ENCODE measurements at places on chromosomes 2 and 18.

GRCh38 chr2:154481336-154481735, 217.2 kb upstream of the KCNJ3 start:
- no peak for DNase-seq

- no peak for DNase-seq
Measured at GRCh38 chr2:69973335-69973735, 11.9 kb upstream of the ASPRV1 start.

DNA sequence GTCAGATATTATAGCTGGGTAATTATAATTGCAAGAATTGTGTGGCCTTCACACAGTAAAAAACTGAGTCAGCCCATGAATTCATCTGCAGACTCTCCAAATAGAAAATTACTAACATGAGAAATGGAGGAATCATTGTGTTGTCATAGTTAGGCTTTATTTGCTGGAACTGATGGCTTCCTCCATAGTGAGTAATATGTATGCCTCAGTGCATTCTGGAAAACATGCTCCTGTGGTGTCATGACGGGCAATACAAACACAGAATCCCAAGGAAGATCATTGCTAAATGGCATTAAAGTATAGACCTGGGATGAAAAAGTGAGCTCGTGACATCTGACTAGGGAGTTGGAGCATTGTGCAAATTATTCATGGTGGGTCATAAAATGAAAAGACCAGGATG, 23.6 kb upstream of the NMS start:
- no peak for DNase-seq

GRCh38 chr2:206984206-206984605, 44.9 kb downstream of the CPO start:
- no peak for DNase-seq

DNA sequence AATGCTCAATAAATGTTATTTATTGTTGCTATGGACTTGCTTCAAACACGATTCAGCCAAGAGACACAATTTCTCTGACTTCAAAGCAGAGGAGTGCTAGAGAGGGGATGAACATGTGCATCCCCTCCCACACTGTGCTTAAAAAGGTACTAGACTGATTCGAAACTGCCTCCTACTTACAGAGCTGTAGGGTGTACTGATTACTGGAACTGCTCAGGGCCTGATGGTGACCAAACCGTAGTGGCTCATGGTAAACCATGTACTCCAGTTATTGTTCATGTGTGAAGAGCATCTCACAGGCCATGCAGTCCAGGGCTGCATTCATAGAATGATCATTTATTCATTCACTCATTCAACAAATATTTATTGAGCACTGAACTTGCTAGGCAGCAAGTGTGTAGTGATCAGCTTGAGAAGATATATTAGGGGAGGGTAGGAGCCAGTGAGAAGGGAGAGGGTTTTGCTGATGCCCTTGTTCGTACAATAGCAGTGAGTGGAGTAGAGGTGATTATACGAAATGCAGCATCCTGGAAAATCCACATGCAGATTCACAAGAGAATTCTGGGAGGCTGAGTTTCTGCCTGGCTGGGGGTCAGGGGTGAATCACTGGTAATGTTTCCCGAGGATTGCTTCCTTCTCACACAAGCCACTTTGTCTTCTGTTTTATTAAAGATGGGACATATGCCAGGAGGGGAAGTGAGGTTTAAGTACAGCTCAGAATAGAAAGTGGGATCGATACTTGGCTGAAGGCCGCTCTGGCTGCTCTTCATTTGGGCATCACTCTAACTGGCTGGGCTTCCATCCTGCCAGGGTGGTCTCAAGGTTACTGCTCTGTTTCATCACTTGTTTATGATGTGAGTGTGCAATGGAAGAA, 245.4 kb downstream of the RAD51AP2 start:
- no peak for DNase-seq

DNA sequence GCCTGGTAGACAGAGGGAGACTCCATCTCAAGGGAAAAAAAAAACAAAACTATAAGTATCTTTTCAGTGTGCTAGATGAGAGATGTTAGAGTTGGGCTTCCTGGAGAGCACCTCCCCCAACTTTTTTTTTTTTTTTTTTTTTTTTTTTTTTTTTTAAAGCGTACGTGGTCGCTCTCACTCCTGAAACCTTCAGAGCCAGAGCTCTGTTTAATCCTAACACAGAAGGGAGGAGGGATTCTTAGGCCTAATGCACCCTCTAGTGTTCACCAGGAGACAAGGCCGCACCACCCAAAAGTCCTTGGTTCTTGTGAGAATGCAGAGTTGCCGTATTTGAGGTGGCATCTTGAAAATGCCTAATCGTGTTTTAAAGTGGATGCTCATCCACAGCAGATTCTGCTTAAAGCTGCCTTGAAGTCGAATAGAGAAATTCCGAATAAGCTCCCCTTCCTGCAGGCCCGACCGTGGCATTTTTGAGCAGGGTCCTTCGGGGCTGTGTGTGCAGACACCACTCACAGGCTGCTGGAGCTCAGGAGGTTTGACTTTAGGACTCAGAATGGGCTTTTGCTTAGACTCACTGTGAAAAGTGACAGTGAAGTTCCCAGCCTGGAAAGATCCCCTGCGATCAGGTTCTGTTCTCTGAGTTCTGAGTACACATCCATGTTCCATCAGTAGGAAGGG, 252.6 kb downstream of the AGAP1 start:
- DNase-seq = peak; percentile 17

DNA sequence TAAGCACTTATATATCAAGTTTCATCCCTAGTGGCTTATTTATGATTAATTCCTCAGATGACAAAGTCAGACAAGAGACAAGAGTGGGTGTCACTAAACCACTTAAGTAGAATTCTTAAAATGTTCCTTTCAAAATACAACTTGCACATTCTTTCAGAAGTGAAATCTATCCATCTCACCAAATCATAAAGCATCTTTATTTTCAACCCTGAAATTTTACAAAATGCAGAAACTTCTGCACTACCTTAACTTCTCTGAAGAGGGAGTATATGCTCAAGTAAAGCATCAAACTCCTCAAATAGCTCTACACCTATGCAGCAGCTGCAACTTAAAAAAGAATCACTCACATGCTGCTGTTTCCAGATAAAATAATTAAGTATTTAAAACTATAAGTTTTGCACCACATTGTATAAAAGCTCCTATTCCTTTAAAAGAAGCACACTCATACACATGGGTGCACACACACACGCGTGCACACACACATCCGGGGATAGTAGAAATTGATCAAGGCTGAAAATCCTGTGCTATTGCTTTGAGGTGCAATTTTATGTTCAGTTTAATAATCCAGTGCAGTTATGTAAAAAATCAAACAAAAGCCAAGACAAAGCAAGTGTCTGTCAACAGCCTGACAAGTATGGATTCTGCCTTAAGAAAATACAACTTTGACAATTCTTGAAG, 244.5 kb downstream of the TCF4 start:
- DNase-seq = no peak

DNA sequence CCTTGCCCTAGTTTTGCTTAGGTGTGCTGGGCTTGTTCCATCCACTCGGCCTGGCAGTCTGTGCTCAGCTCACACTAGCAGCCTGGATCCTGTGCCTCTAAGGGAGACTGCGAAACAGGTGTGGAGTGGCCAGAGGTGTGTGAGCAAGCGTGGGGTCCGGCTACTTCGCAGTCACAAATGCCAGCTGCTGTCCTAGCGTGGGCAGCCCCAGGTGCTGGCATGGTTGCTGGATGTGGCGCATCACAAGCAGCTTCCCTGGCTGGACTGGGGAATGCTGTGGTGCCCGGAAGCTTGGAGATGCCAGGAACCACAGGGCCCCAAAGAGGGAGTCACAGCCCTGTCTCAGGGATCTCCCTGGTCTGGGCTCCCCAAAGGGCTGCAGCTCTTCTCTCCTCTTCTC, 119.0 kb upstream of the TMEFF2 start:
- DNase-seq = no peak

DNA sequence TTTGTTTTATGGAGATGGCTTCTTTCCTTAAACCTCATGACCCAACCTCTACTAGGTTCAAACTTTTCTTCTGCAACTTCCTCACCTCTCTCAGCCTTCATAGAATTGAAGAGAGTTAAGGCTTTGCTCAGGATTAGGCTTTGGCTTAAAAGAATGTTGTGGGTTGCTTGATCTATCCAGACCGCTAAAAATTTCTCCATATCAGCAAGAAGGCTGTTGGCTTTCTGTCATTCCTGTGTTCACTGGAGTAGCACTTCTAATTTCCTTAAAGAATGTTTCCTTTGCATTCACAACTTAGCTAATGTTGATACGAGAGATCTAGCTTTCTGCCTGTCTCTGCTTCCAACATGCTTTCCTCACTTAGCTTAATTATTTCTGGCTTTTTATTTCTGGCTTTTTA, 58.1 kb upstream of the KYNU start:
- no peak for DNase-seq

DNA sequence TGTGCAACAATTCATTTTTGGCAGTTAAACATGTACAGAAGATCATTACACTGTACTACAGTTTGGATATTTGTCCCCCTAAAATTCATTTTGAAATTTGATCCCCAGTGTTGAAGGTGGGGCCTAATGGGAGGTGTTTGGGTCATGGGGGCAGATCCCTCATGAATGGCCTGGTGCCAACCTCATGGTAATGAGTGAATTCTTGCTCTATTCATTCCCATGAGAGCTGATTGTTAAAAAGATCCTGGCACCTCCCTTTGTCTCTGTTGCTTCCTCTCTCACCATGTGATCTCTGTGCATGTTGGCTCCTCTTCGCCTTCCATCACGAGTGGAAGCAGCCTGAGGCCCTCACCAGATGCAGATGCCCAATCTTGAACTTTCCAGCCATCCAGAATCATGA, 140.6 kb downstream of the GCA start:
- DNase-seq = no peak

DNA sequence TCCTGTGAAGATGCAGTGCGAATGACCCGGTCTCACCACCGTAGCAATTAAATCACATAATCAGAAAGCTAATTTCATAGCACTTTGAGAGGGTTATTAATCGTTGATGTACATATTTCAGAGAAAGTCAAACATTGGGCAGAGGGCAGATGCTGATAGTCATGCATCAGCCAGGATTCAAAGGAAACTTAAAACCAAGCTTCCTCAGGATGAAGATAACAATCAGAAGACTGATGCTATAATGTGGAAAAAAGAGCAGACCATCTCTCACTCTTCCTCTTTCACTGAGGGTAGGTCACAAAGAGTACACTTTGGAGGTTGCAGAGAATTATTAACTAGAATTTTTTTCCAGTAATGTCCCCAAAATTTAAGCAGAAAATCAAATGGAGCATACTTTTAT, 1027.7 kb upstream of the ZEB2 start:
- no peak for DNase-seq

DNA sequence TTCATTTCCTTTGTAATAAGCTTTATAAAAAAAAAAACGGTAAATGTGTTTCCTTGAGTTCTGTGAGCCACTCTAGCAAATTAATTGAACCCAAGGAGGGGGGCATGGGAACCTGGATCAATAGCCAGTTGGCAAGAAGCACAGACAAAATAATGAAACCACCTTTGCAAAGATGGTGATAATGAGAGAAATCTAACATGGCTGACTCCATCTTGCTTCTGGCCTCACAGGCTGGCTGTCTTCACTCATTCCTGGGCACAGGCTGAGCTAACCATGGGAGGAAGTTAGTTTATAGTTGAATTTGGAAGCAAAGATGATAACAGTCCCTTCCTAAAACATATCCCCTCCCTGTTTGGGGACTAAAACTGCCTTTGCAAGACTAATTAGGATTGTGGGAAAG, 95.1 kb downstream of the B3GNT2 start:
- no peak for DNase-seq

- no peak for DNase-seq
Measured at GRCh38 chr18:67742954-67743353, 226.4 kb upstream of the DSEL start.

DNA sequence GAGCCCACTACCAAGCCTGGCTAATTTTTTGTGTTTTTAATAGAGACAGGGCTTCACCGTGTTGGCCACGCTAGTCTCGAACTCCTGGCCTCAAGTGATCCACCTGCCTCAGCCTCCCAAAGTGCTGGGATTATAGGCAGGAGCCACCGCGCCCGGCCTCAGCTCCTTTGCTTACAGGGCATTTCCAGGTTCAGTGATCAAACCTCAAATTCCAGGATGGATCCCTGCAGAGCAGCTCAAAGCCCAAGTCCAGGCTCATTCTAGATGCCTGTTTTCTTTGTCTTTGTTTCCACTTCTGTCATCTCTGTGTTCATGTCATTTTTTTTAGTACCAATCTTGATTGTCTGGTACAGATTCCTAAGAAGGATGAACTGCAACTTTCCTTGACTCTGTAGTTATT, 41.9 kb downstream of the TNFRSF11A start:
- DNase-seq = no peak

- DNase-seq = no peak
Measured at GRCh38 chr2:232522623-232523401, 2.6 kb downstream of the PRSS56 start.

- DNase-seq = no peak
Measured at GRCh38 chr18:23853448-23854195, 160.9 kb upstream of the TTC39C start.

DNA sequence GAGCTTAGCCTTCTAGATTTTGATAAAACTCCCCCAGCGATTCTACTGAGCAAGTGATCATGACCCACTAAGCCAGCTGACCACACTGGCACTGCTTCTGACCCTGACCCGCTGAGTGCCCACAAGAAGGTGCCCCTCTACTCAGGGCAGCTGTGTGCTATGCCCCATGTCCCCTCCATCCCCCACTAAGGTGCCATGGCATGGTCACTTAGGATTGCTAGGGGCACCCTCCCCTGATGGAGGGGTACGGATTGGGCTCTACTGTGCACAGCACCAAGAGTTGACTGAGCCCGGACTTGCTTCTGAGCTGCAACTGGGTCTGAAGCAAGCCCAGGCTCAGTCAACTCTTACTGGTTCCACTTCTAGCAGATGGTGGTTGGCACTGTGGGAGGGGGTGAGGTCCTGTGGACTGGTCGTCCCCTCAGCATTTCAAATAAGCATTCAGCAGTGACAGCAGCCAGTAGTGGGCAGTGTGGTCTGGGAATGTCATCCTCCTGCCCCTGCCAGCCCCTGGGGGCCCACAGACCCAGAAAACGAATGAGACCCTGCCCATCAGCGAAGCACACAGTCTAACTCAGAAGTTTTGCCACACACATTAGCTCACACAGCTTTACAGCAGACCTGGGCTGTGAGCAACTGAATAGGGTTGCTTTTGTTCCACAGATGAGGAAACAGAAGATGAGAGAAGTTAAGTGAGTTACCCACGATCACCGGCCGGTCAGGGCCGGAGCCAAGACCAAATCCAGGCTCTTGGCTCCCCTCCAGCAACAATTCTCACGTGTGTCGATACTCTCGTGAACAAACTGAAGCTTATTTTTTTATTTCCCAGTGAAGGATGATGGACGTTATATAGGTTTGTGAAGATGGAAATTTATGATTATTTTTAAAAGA, 52.1 kb upstream of the FOSL2 start:
- DNase-seq = no peak

DNA sequence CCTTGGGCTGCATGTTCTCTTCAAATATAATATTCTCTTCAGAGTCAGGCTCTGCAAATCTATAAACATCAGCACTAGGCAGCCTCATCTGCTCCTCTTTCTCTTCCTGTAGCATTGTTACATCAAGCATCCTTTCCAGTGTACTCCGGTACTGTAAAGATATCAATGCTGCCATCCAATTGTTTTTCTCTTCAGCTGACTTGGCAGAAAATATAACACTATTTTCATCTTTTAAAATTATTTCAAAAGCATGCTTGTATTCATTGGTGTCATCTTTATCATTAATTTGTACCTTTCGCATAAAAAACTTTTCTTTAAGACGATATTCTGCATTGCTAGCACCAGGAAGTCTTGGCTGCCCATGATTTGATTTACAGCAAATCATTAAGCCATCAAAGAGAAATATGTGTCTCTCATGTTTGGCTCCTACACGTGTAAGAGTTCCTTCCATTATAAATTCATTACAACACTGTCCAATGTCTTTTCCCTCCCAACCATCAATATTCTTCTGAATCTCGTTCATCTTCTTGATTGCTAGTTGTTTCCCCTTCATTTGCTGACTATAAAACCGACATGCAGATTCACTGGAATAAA, 98.1 kb downstream of the SOS1 start:
- no peak for DNase-seq

Data from stimulated activated CD8-positive, alpha-beta memory T cell treated with anti-CD3 and anti-CD28 coated beads, Interleukin-4, amount 100 ng/mL, for 1 hour (primary cell).